ENCODE measurements at places on chromosomes 1 and 21.
A peak's percentile ranks its signal among the peaks of the same experiment; 100 is the strongest.

- DNase-seq = no peak
Measured at GRCh38 chr1:183090391-183091006, 67.3 kb downstream of the LAMC1 start.

DNA sequence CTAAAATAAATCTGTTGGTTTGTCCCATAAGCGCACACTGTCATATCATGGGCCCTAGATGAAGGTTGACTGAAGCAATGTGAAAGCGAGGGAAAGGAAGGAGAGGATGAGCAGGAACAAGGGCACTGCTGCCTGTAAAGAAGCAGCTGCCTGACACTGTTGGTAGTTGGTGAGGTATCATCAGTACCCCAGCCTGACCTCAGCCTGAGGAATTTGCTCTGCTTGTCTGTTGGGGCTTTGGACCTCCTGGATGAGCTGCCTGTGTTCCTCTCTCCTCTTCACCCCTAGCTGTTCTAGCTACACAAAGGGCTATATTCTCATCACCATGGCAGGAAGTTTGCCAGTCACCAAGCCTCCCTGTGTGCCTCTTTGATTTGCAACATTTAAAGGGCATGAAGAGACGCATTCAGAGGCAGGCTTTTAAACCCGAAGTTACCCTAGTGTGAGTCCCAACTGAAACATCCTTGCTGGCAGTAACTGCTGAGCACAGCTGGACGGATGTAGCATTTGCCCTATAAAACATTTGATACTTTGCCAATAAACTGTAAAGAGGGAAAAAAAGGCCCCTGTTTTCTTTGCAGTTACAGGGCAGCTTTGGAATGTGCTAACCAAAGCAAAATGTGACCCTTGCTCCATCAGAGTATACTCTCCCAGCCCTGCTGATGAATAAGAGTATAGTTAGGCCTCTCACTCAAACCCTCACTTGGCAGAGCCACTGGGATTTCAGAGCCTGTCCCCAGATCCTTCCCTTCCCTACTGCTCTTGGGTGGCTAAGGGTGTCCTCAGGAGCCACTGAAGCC, 22.2 kb upstream of the SPATA6 start:
- DNase-seq = no peak

GRCh38 chr1:43220905-43221778, 48.6 kb upstream of the TMEM125 start:
- no peak for DNase-seq

GRCh38 chr1:193754151-193754550, 567.7 kb upstream of the B3GALT2 start:
- DNase-seq = no peak

DNA sequence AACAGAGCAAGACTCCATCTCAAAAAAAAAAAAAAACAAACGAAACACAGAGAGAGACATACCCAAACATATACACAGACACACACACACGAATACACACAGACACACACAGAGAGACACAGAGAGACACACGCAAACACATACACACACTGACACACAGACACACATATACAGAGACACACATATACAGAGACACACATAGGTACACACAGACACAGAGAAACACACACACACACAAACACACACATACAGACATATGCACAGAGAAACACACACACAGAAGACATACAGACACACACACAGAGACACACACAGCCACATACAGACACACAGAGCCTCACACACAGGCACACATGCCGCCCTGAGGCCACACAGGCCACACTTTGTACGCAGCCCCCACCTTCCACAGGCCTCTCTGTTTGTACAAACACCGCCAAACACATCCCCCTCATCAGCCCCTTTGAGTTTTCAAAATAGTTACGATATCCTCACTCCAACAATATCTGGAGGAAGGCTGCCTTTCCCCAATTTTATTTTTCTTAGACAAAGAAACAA, 57.5 kb upstream of the ABCG1 start:
- DNase-seq = no peak

DNA sequence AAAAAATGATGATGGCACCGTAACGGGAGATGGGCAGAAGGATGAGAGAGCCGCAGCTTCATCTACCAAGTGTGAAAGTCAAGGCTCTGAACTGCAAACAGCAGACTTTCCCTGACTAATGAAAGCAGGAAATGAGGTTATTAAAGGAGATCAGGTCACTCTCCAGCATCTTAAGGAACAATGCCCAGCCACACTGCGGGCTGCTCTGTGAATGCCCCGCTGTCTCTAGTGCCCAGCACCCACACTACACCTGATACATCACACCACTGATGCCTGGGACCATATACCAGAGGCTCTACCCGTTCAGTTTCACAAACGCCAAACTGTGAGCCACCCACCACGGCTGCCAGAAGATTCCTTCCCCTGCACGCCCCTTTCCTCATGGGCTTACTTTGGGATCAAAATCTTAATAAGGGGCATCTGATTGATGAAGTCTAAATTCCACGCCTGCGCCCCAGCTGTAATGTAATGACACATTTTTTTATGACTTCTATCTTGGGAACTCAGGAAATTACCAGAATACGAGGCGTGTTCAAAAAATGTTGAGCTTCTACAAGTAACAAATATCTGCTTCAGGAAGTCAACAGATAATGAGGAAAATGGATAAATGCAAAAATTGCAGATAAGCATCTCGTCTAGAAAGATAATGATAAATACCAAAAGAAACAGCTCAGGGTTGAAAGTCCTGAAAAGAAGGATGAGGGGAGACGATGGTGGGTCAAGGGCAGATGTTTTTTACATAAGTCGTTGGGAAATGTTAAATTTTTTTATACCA, 72.0 kb downstream of the MIS18A start:
- DNase-seq = no peak

GRCh38 chr1:12276225-12276624, 46.4 kb downstream of the VPS13D start:
- no peak for DNase-seq

- no peak for DNase-seq
Measured at GRCh38 chr1:44780583-44781121, 5.3 kb downstream of the RPS8 start.

GRCh38 chr1:26279456-26280332, at the start of gene SH3BGRL3:
Gene SH3BGRL3 (plus strand): TSS chr1:26280086. CDS start chr1:26280156, 70 bp downstream.
- DNase-seq = peak; percentile 82

- no peak for DNase-seq
Measured at GRCh38 chr1:74689621-74690363, 16.2 kb upstream of the ERICH3 start.

GRCh38 chr1:47772281-47772680, 224.9 kb downstream of the TRABD2B start:
- no peak for DNase-seq

DNA sequence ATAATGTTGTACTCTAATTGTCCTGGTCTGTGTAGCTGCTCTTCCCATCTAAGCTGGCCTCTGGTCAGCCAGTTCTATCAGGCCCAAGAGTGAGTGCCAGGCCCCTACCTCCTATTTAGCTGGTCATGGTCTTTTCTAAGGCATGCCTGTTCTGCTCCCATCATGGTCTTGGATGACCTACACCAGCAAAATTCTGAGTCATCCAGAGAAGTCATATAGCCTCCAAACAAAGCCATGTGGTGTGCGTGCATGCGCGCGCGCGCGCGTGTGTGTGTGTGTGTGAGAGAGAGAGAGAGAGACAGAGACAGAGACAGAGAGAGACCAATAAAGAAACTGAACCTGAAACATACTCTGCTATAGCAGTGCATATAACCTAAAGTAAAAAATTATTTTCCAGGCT, 254.4 kb downstream of the BRINP2 start:
- DNase-seq = no peak

DNA sequence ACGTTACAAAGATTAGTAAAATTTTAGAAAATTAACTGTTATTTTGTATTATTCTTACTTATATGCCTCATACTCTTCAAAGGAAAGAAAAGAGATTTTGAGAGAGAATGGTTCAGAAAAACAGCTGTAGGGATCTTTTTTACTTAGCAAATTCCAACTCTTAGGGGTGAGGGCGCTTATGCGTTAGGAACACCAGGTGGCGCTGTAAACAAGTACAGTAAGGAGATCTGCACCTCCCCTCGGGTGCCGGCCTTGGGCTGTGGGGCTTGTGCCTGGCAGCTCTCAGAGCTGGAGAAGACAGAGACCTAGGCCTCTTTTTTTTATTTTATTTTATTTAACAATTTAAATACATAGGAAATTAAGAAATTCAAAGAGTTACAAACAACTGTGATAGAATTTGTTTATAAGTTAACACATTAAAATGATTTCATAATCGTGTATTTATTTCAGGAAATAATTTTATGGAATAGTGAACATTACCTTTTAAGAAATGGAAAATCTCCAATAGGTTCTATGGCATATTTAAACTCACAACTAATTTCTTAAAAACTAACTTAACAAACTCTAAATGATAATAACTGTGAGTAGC, 32.6 kb downstream of the UTP25 start:
- DNase-seq = peak; percentile 19

DNA sequence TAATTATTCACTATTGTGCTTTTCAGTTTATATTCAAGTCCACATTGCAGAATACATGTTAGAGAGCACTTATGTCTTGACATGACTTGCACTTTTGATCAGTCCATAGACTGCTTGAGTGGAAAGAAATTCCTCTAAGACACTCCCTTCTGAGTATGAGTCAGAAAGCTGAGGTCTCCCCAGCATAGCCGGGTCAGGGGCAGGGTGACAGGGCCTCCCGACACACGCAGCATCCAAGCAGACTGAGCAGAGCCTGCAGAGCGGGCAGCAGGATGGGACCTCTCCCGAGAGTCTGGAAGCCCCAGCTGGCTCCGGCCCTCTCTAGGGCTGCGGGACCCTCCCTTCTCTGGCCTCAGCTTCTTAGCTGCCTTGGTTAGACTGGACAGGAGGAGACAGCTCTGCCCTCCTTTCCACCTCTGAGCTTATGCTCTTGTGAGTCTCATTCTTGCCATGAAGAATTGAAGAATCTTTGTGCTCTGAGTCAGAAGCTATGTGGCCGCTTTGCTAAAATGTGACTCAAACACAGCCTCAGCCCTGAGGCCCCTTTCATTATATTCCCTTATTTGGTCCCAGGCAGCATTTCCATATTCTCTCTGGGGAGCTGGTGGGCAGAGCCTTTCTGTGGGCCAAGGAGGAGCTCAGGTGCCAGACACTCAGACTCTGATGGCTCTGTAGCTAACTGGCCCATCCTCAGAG, 11.2 kb upstream of the CAPN2 start:
- no peak for DNase-seq

GRCh38 chr1:184199438-184200085, 148.0 kb downstream of the TSEN15 start:
- no peak for DNase-seq

DNA sequence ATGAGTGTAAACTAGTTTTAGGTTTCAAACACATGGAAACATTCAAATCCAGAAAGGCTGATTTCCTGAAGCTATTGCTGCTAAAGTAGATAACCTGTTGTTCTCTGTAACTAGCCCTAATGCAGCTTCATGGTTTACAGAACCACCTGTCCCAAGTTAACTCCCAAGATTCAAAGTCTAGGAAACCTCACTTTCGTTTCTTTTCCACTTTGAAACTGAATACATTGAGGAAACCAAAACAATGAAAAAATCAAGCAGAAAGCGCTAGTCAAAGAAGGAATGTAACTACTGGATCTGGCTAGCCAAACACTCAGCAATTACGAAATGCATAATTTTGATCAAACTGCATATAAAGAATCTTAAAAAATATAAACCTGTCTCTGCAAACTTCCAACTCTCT, 17.8 kb downstream of the SLC16A1 start:
- no peak for DNase-seq

DNA sequence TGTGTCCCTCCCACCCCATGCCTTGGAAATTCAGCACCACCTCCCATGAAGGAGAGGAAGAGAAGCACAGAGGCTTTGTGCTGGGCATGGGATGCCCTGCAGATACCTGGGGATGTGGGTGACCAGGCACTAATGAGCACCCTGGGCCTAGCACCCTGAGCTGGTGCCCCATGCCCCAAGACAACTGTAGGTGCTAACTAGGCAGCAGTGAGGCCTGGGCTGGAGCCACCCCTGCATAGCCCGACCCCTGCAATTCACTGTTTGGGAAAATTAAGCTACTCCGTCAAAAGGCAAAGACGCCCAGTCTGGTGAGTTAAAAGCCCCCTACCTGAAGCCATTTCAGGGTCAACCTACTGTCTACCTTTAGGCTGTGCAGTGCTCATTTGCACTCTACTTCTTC, 5.4 kb downstream of the KCNA2 start:
- DNase-seq = no peak

DNA sequence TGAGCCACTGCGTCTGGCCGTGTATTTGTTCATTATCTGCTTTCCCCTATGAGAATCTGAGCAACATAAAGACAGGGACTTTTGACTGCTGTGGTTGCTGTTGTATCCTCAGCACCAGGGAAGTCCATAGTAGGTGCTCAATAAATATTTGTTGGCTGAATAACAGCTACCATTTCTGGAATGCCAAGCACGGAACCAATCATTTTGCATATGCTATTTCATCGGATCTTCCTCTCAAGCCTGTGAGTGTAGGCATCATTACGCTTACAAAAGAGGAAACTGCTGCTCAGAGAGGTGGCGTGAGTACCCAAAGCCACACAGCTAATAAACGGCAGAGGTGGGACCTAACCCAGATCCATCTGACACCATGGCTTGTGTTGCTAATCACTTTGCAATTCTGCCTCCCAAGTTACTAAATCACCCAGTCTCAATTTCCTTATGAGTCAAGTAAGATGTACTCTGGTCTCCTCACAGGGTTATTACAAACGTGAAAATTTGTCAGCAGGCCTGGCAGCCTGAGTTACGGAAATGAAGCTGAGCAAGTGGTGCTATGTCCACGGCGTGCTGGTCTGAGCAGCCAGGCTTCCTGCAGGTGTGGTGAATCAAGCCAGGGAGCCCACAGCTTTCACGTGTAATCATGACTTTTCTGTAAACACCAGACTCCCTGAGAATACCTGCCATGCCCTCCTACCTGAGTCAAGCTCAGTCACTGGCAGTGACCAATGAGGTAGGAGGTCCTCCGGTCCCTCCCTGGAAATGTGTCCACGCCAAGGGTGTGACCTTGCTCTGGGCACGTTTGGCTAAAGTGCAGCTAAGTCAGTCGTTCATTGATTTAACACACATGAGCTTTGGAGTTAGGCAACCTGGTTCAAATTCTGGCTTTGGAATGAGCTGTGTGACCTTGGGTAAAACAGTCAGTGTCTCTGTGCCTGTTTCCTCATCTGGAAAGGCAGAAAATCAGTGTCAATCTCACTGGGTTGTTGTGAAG, 4.8 kb upstream of the RHCE start:
- DNase-seq = no peak

DNA sequence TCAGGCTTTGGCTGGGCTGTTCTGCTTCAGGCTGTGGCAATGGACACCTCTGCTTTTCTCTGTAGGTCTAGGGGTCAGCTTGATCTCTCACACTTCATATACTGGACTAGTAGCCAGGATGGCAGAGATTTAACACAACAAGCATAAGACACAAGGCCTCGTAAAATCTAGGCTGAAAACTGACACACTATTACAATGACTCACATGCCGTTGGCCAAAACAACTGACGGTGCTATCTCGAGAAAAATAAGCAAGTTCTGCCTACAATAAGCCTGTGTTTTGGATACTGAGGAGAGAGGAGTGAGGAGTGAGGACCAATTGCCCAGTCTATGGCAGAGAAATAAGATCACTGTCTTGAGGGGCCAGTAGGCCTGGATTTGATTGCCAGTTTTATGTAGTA, 840.7 kb upstream of the ADAMTS5 start:
- no peak for DNase-seq

Measured in T-helper 22 cell (primary cell).